ENCODE measurements at places on chromosomes 7 and 10.

GRCh38 chr10:52965938-52966401 lies 193.4 kb upstream of the MBL2 start:
- DNase-seq: no peak

GRCh38 chr10:51079766-51080165 lies 5.5 kb downstream of the PRKG1 start:
- DNase-seq: no peak

GRCh38 chr7:139566736-139567646 lies 43.5 kb downstream of the CLEC2L start:
- no peak for DNase-seq

DNA sequence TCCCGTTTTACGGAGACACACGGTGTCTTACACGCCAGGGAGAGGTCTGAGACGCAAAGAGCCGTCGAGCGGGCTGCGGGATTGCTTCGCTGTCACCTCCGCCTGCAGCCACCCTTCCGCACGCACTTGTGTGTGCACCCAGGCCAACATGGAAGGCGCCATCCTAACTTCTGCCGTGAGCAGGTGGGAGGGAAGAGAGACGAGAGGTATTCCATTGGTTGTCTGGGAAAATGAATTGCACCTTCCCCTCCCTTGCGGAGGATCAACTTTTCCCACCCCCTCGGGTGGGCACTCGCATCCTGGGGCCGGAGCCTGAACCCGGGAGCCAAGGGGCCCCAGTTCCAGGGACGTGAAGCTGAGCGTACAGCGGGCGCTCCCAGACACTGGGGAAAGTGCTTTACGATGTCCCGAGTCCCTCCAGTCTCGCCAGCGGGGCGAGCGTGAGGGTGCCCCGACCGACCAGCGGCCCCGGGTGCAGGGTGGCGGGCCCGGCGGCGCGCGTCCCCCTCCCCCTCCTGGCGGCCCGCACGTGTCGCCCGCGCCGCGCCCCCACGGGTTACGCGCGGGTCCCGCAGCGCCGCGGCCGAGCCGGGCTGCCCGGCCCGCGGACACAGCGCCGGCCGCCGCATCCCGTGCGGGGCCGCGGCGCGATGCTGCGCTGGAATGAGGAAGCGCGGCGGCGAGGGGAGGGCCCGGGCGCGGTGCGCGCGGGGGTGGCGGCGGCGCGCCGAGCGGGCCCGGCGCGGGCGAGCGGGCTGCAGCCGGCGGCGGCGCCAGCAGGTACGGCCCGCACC lies 984 bp upstream of the IKZF1 start:
- no peak for DNase-seq

DNA sequence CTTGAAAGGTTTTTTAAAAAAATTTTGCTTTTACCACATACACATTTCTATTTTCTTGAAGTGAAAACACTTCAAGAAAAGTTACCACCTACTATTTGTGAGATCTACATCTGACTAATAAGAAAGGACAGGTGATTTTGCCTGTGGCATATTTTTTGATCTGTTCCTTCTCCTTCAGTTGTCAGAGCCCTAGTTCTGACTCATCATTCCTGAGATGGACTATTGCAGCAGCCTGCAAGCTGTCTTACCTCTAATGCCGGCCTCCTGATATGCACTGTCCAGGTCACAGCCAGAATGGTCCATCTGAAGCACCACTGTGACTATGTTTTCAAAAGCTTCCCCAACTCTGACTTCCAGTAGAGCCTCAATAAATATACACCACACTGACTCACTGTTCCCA lies 28.2 kb upstream of the ANK3 start:
- DNase-seq: no peak

DNA sequence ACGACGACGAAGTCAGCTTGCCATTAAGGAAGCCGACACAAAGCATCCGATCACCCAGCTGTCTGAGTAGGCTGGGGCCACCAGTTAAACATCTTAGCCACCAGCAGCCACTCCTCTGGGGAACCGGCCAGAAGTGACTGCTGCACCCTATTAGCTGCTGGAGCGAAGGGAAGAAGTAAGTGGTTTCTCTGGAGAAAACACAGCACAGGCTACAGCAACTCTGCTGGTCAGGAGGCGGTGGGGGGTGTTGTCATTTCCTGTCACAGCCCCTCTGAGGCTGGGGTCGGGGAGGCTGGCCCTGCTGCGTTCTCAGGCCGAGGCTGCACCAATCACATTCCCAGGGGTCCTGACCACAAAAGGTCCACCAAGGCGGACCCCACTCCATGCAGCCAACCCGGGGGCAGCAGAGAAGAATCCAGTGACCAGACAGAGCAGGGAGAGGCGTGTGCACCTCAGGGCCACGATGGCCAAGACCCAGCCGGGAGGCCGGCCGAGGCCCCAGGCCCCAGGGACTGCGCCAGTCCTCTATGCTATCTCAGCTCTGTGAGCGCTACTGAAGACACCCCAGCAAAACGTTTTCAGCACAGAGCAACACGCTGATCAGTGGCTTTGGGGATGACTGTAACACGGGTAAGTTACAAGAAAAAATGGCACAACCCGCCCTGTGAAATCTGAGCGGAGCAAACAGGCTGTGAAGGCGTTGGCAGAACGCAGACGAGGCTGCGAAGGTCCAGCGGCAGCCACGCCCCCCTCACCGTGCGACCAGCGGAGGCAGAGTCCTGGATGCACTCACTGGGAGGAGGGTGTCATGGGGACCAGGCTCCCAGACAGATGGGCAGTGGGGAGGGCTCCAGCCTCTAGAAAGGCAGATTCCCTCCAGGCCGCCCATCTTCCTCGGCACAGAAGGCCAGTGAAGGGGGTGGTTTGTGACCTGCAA lies 24.8 kb downstream of the STK32C start:
- no peak for DNase-seq

- DNase-seq: peak; percentile 83
These were observed 23.5 kb downstream of the SGCE start for GRCh38 chr7:94632338-94633013.

GRCh38 chr10:14200698-14201544 lies 129.8 kb downstream of the FRMD4A start:
- no peak for DNase-seq

DNA sequence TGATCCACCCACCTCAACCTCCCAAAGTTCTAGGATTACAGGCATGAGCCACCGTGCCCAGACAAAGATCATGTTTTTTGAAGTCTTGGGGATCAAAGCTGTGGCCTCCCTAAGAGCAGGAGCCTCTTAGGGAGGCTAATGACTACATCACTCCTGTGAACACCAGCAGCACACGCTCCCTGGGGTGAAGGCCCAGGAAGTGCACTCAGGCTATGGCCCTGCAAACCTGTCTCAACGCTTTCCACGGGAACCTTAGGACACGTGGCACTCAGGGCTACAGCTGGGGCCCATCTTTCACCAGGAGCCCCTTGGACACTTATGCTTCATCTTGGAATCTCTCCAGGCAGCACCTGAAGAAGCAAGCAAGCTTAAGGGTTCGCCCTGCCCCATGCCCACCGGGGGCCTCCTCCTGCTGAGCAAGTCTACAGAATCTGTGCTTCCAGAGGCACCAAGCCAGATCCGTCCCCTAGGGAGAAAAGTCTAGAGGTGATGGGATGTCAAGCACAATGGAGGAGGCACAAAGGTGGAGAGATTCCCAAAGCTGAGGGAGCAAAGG lies 18.4 kb downstream of the VSTM4 start:
- no peak for DNase-seq

- DNase-seq: no peak
These were observed 164.3 kb upstream of the PHYHIPL start for GRCh38 chr10:59011972-59012632.

GRCh38 chr10:10623958-10624566 lies 393.6 kb upstream of the CELF2 start:
- no peak for DNase-seq

DNA sequence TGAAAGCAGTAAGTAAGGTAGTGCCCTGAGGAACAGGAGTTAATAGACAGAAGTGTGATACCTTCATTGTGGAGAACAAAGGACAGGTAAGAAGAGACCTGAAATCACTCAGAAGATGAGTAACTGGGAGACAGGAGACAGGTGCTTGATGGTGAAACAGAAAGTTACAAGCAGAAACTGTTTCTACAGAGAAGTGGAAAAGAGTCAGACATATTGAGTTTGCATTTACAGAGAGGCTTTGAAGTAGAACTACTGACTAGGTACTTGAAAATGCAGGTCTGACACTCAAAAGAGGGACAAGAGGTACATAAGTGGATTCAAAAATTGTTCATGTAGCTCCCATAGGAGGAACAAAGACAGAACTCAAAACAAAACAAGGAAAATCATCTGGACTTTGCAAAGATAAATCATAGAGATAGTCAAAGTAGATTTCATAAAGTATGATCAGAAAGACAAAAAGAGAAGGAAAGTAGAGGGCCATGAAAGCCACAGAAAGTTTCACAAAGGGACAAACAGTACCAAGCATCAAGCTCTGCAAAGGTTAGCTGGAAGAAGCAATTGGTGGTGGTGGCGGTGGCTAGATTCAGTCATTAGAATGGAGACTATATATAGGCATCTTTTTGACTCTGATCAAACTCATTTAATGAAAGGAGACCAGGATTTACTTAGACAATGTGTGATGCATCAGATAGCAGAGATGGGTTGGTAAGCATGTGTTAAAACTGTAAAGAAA lies 198.4 kb downstream of the PCLO start:
- no peak for DNase-seq

DNA sequence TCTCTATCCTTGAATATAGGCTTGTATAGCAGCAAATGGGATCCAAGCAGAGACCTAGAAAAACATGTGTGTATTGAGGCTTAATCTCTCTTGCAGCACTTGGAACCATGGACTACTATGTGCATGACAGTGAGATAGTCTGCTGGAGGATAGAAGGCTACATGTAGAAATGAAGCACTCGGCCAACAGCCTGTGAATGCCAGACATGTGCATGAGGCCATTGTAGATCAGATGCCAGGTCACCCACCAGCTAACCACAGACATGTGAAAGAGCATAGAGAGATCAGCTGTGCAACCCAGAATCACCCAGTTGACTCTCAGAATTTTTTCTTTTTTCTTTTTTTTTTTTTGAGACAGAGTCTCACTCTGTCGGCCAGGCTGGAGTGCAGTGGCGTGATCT lies 90.9 kb downstream of the NT5C2 start:
- peak; percentile 28 for DNase-seq

DNA sequence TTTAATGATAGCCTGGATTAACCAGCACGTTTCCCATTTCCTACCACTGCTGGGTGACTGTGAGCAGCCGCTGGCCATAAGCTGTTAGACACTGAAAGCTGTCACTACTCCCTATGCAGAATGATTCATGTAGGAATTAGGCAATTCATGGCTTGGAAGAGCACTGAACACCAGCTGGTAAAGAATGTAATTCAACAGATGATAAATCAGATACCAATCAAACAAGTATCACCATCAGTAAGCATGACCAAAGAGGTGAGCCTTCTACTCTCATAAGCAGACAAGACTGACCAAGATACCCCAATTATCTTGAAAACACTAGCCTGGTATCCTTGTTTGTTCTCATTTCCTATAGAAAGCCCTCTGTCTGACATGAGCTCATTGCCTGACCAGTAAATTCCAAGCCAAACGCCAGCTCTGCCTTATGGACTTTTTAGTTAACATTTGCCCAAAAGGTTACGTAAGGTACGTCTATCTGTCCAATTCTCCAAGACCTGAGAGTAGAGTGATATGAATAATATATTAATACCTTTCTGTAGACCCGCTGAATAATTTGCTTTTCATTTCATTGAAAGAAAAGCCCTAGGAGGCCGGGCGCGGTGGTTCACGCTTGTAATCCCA lies 127.7 kb downstream of the ELMO1 start:
- no peak for DNase-seq

GRCh38 chr10:123783296-123783695 lies 108.3 kb downstream of the CPXM2 start:
- DNase-seq: no peak

DNA sequence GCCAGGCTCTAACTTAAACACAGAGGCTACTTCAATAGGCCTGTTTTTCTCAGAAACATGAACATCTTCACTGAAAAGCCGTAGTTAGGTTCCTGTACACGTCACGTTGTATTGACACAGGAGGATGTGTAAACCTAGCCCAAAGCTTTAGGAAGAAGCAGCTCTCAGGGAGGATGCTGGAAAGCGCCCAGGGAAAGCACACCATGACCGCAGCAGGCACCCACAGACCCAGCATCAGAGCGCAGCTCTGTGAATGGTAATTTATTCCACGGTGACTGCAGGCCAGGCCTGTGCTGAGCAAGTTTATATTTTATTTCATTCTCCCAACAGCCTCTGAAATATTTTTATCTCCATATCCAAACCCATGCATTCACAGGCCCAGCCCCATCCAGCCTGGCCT lies 51.1 kb downstream of the ASB13 start:
- DNase-seq: peak; percentile 41

GRCh38 chr10:46224414-46224682 lies 62.4 kb upstream of the ANTXRL start:
- no peak for DNase-seq

GRCh38 chr10:91220954-91221675 lies 652 bp downstream of the PCGF5 start:
- peak; percentile 49 for DNase-seq

DNA sequence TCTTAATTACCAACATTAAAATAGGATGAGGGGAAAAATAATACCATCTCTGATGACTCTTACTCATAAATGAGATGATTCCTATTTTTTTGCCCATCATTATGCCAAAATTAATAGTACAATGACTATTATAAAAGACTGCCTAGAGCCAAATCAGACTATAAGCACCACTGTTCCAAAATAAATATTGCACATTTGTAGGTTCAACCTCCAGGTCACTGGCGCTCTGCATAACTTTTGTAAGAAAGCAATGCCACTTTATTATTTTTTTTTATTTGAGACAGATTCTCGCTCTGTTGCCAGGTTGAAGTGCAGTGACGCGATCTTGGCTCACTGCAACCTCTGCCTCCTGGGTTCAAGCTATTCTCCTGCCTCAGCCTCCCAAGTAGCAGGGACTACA lies 142.5 kb upstream of the SP8 start:
- no peak for DNase-seq

- no peak for DNase-seq
These were observed 30.0 kb downstream of the MAP3K8 start for GRCh38 chr10:30463944-30464451.

GRCh38 chr7:145050415-145050814 lies 214.6 kb upstream of the TPK1 start:
- DNase-seq: no peak

- no peak for DNase-seq
These were observed 106.0 kb downstream of the ADARB2 start for GRCh38 chr10:1631282-1631681.

DNA sequence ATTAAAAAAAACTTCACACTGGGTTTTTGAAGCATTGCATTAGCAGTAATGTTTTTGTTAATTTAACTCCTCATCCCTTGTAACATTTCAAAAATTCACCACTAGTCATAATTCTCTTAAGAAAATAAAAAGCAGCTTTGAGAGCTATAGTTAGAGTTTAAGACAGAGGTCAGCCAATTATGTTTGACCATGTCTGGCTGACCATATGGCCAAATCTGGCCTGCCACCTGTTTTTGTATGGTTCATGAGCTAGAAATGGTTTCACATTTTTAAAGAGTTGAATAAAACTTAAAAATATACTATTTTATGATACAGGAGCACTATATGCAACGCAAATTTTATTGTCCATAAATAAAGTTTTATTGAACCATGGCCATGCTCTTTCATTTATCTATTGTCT lies 73.0 kb upstream of the LRRTM3 start:
- no peak for DNase-seq

GRCh38 chr10:80278480-80278879 lies 11.0 kb downstream of the MAT1A start:
- no peak for DNase-seq

All from foreskin fibroblast (primary cell).